ENCODE measurements at places on chromosomes 4 and X. TPM values are rescaled to one million over a fixed set of nuclear protein-coding genes. Genes with fewer than 3 reads are reported as not detected.
A peak's percentile ranks its signal among the peaks of the same experiment; 100 is the strongest.

Gene MAGEA4
- total RNA-seq = not detected

GRCh38 chrX:49066278-49066677 lies 7.5 kb downstream of the CCDC120 start:
- H3K27me3 ChIP-seq = no peaks in the 10 kb centered on the region
- no peak overlapping the region for H3K4me3 ChIP-seq
- H3K27ac ChIP-seq = no peak overlapping the region
- no peak for DNase-seq
- H3K4me1 ChIP-seq = no peaks in the 10 kb centered on the region
- no peaks in the 10 kb centered on the region for H3K36me3 ChIP-seq

GRCh38 chr4:7843831-7844593 lies 95.6 kb downstream of the AFAP1 start:
- peaks cover 7% of the 10 kb centered on the region for H3K4me1 ChIP-seq
- H3K27ac ChIP-seq = no peak overlapping the region
- H3K4me3 ChIP-seq = no peak overlapping the region
- no peaks in the 10 kb centered on the region for H3K36me3 ChIP-seq
- DNase-seq = peak; percentile 77

Gene UGT2A1
- not detected for total RNA-seq

- no peaks in the 10 kb centered on the region for H3K4me1 ChIP-seq
- DNase-seq = no peak
- no peak overlapping the region for H3K4me3 ChIP-seq
- H3K36me3 ChIP-seq = no peaks in the 10 kb centered on the region
- no peak overlapping the region for H3K27ac ChIP-seq
Measured at GRCh38 chrX:107440187-107440586, 9.3 kb upstream of the FRMPD3 start.
